H1 (cell line): ENCODE measurements at places on chromosomes 5 and 9. TPM values are rescaled to one million over a fixed set of nuclear protein-coding genes. Genes with fewer than 3 reads are reported as not detected.
A peak's percentile ranks its signal among the peaks of the same experiment; 100 is the strongest.

The CORO2A gene
- 26.2 and 27.9 TPM in 2 replicates for total RNA-seq

DNA sequence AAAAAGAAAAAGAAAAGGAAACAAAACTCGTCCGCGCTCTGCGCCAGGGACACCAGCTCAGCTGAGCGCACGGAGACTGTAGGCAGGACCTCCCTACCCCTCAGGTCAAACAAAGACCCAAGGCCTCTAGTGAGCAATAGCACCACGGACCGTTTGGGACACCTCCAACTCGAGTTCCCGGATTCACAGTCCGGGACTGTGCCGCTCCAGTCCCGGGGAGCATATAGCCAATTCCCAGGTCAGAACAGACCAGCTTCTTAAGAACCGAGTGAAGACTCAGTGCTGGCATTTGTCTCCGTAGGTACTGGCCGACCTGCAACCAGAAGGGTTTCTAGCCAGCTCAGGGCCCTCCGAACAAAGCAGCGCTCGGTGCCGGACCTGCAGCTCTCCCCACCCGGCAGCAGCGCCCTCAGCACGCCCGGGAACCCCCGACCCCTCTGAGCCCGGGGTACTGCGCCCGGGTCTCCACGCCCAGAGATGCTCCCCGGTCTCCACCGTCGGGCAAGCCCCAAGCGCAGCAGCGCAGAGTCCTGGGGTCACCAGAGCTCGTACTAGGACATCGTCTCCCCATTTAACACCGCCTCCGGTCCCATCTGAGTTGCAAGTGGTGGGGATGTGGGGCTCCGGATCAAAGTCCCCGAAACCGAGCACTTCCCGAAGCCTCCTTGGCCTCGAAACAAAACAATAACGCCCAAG, 591 bp downstream of the ABCA1 start:
- DNase-seq = peak; percentile 77

GRCh38 chr5:115774684-115775083, 41.8 kb downstream of the CDO1 start:
- DNase-seq = no peak

The SLC46A2 gene
- total RNA-seq = not detected in 2 replicates

- no peak for DNase-seq
These were observed 13.0 kb upstream of the CPEB4 start for GRCh38 chr5:173875189-173875588.

- DNase-seq = no peak
These were observed 6.9 kb upstream of the GRPEL2 start for GRCh38 chr5:149338364-149338763.
